ENCODE measurements at places on chromosomes 7 and 10. TPM values are rescaled to one million over a fixed set of nuclear protein-coding genes. Genes with fewer than 3 reads are reported as not detected.
A peak's percentile ranks its signal among the peaks of the same experiment; 100 is the strongest.

DNA sequence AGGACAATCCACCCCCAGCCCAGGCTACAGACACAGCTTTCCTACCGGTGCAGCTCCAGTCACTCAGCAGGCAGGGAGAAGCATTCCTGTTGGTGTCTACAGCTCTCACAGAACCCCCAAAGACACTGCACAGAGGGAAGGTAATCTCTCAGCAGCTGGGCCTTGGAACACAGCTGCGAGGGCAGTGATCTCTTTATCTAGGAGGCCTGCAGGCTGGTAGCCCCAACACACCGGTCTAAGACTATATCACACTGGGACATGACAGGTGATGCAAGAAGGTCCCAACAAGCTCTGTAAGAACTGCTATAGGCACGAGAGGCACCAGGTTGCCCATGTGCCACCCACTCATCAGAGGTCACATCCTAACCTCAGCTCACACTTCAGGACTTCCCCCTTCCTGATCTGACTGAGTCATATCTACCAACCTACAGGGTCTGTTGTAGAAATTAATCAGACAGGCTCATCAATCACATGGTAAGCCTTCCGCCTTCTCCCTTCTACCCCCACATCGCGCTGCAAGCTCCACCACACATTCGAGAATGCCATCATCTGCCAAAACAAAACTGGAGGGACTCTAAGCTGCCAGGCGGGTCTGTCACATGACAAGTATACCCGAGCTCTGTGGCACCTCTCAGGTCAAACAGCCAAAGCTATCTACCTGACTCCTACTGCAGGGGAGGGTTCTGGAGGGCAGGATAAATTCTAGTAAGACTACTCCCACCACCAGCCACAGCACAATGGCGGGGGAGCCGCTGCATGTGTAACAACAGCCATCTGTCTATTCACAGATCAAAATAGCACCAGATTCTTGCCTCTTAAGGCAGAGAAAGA is 26.1 kb downstream of the FAM53B start:
- peaks cover 100% of the 10 kb centered on the region for H3K4me1 ChIP-seq
- peak; percentile 96 for DNase-seq
- no peaks in the 10 kb centered on the region for H3K27me3 ChIP-seq
- H3K27ac ChIP-seq = peak overlapping the region; percentile 81
- no peak overlapping the region for H3K4me3 ChIP-seq

ZNF425 gene
- 4.0 TPM for total RNA-seq

- DNase-seq = no peak
- no peak overlapping the region for H3K27ac ChIP-seq
- H3K27me3 ChIP-seq = no peaks in the 10 kb centered on the region
- H3K36me3 ChIP-seq = peaks cover 13% of the 10 kb centered on the region
- no peaks in the 10 kb centered on the region for H3K4me1 ChIP-seq
- H3K4me3 ChIP-seq = no peak overlapping the region
Measured at GRCh38 chr7:135670179-135670578, 7.9 kb downstream of the STMP1 start.

- no peak for DNase-seq
- H3K4me3 ChIP-seq = no peak overlapping the region
- no peak overlapping the region for H3K27ac ChIP-seq
- peaks cover 71% of the 10 kb centered on the region for H3K4me1 ChIP-seq
- no peaks in the 10 kb centered on the region for H3K27me3 ChIP-seq
Measured at GRCh38 chr10:98139431-98139830, 5.0 kb downstream of the R3HCC1L start.

All from CD4-positive, alpha-beta memory T cell (primary cell).